Mesenchymal stem cell (in vitro differentiated cells and primary cell): ENCODE measurements at places on chromosomes 3 and 15.

DNA sequence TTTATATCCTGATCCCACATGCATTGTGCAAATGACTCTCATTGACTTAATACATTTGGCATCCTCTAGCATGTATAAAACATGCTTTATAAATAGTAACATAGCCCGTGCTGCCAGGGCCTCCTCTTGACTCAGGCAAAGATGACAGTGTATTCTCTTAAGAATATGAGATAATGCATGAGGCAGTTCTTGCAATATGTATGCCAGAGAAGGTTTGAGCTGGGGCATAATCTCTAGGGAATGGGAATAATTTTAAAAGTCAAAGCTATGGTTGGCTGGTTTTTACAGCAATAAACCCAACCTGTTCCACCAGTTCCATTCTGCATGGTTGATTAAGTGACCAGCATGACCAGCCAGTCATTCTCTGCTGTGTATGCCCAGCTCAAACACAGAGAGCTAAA is 179.0 kb upstream of the PFN2 start:
- H3K4me3 ChIP-seq = no peak overlapping the region
- H3K36me3 ChIP-seq = no peaks in the 10 kb centered on the region
- no peak overlapping the region for H3K27ac ChIP-seq
- peaks cover 12% of the 10 kb centered on the region for H3K4me1 ChIP-seq

GRCh38 chr3:146881356-146881755 is 276.2 kb upstream of the PLSCR5 start:
- H3K4me1 ChIP-seq = no peaks in the 10 kb centered on the region
- no peak overlapping the region for H3K27ac ChIP-seq
- no peaks in the 10 kb centered on the region for H3K36me3 ChIP-seq
- DNase-seq = no peak

GRCh38 chr3:53594276-53594675 is 99.9 kb downstream of the CACNA1D start:
- no peak for DNase-seq
- H3K36me3 ChIP-seq = no peaks in the 10 kb centered on the region
- H3K27me3 ChIP-seq = peaks cover 14% of the 10 kb centered on the region
- no peak overlapping the region for H3K4me3 ChIP-seq
- no peaks in the 10 kb centered on the region for H3K4me1 ChIP-seq

DNA sequence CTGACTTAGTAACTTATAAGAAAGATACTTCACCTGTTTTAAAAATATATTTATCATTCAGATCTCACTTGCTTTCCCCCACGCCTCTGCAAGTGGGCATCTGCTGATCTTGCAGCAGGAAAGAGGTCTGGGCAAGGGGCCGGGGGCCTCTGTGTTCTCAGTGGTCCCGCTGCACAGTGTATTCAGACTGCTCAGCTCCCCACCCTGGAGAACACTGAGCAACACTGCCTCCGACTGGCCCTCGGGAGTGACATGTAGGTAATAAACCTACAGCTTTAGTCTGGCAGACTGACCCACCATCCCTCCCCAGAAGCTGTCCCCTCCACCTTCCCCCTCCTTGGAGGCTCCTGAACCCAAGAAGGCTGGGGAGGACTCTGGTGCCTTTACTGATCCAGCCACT is 43.8 kb downstream of the GABRB3 start:
- no peak overlapping the region for H3K27ac ChIP-seq
- H3K4me3 ChIP-seq = no peak overlapping the region
- no peaks in the 10 kb centered on the region for H3K27me3 ChIP-seq
- no peak for DNase-seq
- H3K36me3 ChIP-seq = no peaks in the 10 kb centered on the region

DNA sequence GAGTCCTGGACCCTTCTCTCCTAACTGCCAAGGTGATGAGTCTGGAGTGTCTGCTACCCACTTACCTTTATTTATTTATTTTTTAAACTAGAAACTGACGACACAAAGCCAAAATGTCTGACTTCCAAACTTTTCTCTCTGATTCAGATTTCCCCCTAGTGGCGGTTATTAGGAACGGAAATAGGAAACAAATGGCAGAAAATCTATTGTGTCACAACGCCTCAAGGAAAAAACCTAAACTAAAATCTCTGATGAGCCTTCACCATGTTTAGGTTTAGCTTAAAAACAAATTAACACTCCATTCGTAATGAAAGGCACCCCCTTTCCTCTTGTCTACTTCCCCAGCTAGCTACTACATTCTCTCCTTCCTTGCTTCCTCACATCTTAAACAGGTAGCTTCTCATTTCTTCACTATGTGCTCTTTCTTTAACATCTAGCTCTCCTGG is 94.0 kb upstream of the MEX3B start:
- no peak overlapping the region for H3K4me3 ChIP-seq
- no peak overlapping the region for H3K27ac ChIP-seq
- no peaks in the 10 kb centered on the region for H3K4me1 ChIP-seq
- no peaks in the 10 kb centered on the region for H3K27me3 ChIP-seq
- no peaks in the 10 kb centered on the region for H3K36me3 ChIP-seq

- no peak overlapping the region for H3K4me3 ChIP-seq
- no peak overlapping the region for H3K27ac ChIP-seq
- H3K27me3 ChIP-seq = peaks cover 4% of the 10 kb centered on the region
- H3K36me3 ChIP-seq = no peaks in the 10 kb centered on the region
- no peak for DNase-seq
- no peaks in the 10 kb centered on the region for H3K4me1 ChIP-seq
Observed at GRCh38 chr15:96564546-96564945, 234.0 kb downstream of the NR2F2 start.
